ENCODE measurements at places on chromosomes 4 and X. TPM values are rescaled to one million over a fixed set of nuclear protein-coding genes. Genes with fewer than 3 reads are reported as not detected.

GRCh38 chrX:133854290-133854689 lies 131.1 kb downstream of the GPC3 start:
- no peak for DNase-seq

DNA sequence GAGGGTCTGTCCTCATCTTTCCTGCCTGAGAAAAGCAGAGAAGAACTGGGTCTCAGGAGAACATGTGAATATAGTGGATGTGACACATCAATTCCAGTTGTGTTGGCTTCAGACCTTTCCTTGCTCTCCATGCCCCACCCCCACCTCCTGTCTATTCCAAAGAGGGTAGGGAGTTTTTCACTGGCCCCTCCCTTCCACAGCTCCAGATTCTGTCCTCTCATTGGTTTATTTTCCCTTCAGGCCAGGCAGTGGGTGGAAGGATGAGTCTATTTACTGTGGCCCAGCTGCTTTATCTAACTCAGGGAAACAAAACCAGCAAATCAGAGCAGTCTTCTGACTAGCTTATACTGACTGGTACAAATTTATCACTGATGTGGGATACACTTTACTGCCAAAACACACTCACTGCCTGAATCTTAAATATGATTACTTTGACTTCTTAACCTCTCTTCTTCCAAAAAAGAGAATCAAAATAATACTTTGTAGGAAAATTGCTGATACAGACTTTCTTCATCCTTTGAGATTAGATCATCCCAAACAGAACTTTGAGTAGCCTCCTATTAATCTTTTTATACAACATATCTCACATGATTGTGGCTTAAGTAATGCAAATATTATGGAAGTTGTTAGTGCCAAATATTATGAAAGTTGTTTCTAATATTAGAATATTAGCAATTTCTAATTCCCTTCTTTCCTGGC lies 221.2 kb downstream of the MID1 start:
- no peak for DNase-seq

- no peak for DNase-seq
Measured at GRCh38 chrX:41802958-41803357, 79.0 kb downstream of the GPR82 start.

Gene LGI2
- 4.6 TPM for total RNA-seq

Gene HS6ST2
- total RNA-seq = 14.2 TPM

Data from neural crest cell (in vitro differentiated cells).